ENCODE measurements at places on chromosomes 11 and 22. TPM values are rescaled to one million over a fixed set of nuclear protein-coding genes. Genes with fewer than 3 reads are reported as not detected.

- peak; percentile 33 for DNase-seq
These were observed 452.7 kb upstream of the CCDC179 start for GRCh38 chr11:23313001-23313400.

DNA sequence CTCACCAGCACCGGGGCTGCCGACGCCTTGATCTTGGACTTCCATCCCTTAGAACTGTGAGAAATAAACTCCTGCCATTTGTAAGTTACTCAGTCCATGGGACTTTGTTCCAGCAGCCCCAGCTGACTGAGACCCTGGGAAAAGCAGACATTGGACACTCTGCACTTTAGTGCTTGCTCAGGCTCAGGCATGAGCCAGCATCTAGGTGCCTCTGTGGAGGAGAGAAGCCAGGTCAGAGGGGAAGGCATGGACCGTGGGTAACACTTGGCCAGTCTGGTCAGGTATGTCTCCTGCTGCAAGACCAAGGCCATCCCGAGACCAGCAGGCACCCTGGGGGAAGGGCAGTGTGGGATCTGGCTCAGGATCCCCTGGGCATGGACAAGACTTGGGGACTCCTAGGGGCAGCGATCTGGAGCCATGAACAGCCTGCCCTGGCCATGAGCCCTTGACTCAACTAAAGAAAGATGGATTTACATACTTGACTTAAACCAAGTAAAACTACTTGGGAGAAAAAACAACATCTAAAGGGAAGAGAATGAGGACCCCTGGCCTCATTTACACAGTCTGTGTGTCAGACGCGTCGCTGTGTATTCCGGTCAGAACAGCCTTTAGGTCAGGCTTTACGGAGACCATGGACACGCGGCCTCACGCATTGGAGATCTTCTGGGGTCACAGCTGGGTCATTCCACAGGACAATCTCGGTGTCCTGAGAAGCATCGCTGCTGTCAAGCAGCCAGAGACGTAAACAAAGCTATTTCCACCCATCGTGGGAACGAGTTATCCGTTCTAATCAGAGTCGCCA lies 497.1 kb downstream of the BRD1 start:
- DNase-seq: no peak

DNA sequence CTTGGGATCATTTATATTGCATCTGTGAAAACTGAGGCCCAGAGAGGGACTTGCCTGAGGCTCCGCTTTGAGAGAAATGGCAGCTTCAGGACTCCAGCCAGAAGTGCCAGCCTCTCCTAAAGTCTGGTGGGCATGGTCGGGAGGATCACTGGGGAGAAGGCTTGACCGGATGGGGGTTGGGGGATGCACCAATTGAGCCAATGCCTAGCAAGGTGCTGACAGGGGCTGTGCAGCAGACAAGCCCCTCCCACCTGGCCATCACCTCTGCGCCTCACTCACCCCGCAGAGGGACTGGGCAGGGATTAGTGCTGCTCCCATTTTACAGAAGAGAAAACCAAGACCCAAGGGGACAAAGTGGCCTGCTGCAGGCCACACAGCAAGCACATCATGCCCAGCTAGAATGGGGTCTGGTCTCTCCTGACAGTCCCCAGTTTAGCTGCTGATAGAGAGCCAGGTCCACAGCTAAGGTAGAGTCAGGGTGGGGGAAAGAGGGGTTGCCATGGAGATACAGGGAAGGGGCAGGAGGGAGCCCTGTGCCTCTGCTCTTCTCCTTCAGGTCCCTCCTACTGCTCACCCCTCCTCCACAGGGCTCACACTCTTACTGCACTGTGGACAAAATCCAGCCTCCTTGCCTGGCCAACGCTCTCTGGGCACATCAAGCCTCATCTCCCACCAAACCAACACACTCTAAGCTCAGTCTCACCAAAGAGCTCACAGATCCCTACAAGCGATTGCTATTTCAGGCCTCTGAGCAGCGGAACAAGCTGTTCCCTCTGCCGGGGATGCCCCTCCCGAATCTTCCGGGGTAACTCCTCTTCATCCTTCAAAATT lies 29.5 kb downstream of the TEF start:
- no peak for DNase-seq

DNA sequence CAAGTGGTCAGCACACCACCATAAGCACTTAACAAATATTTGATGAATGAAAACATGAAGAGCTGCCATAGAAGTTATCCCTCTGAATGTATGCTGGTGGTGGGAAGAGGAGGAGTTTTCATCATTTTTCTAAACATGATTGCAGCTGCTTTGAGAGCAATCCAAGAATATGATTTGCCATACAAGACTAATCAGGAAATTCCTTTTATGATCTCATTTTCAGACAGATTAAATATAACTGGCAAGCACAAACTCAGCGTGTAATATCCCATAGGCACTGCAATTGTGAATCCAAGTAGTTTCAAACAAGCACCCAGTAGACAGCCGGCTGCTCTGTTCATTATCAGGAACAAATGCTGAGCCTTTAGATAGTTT lies 505.7 kb upstream of the LUZP2 start:
- peak; percentile 24 for DNase-seq

DNA sequence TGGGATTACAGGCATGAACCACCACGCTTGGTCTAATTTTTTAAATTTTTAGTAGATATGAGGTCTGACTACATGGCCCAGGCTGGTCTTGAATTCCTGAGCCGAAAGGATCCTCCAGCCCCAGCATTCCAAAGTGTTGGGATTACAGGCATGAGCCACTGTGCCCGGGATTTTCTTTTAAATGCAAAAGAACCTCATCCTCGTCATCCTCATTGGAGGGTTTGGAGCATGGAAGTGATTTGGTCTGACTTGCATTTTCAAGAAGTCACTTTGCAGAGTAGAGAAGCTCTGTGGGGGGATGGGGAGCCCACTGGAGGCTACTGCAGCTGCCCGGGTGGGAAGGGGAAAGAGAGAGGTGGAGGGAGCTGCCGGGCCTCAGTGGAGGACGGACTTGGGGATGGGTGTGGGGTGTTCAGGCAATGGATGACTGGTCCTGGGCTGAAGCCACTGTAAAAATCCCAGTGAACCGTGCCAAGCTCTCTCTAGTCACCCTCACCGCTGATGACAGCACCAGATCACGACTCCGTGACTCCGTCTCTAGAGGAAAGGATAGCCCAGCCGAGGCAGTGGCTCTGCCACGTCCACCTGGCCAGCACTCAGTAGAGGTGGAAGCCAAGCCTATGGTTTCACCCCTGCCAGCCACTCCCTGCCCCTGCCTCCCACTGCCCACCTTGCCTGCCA lies 32.8 kb upstream of the SLC22A12 start:
- DNase-seq: no peak

GRCh38 chr11:75170516-75171201 lies 19.8 kb downstream of the SLCO2B1 start:
- DNase-seq: no peak

GRCh38 chr22:21762712-21763581 lies 27.4 kb upstream of the YPEL1 start:
- peak; percentile 34 for DNase-seq

- DNase-seq: peak; percentile 70
These were observed 27.9 kb upstream of the RBMXL2 start for GRCh38 chr11:7060868-7061267.

DNA sequence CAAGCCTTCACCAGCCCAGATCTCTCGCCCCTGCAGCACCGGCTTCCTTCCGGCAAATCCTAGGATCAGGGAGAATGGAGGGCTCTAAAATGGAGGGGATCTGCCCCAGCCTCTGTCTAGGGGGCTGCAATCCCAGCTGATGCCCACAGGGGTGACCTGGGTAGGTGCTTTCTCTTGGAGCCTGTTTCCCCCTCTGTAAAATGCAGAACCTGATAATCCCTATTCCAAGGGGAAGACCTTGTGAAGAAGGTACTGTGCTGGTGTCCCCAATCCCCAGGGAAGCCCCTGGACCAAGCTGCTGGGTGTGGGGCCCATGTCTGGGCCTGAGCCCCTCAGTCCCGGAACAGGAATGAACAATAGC lies 2.8 kb downstream of the EMID1 start:
- DNase-seq: no peak

- DNase-seq: no peak
These were observed 61.1 kb downstream of the CYB5R2 start for GRCh38 chr11:7612056-7612660.

GRCh38 chr22:37675930-37676735 lies 697 bp downstream of the LGALS1 start:
- peak; percentile 96 for DNase-seq

GRCh38 chr11:65506290-65506771 lies 7.5 kb downstream of the MALAT1 start:
- no peak for DNase-seq

GRCh38 chr22:20412474-20413216 lies 18.7 kb downstream of the ZNF74 start:
- no peak for DNase-seq

DNA sequence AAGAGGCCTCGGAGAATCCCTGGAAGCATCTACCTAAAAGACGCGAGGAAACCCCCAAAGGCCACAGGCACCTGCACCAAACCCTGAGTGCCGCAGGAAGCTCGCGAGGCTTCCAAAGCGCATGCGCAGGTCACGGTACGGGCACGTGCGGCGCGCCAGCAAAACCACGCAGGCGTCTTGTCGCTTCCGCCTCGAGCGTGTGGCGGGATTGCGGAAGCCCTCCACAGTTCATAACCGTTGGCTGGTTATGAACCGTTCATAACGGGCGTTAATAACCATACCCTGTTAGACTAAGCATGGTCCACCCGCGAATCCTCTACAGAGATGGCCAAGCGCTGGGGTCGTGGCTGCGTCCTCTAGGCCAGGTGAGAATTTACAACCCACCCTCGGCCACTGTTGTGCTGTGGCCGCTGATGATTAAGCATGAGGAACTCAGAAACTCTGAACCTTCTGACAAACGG lies 46.4 kb downstream of the MORC2 start:
- no peak for DNase-seq

DNA sequence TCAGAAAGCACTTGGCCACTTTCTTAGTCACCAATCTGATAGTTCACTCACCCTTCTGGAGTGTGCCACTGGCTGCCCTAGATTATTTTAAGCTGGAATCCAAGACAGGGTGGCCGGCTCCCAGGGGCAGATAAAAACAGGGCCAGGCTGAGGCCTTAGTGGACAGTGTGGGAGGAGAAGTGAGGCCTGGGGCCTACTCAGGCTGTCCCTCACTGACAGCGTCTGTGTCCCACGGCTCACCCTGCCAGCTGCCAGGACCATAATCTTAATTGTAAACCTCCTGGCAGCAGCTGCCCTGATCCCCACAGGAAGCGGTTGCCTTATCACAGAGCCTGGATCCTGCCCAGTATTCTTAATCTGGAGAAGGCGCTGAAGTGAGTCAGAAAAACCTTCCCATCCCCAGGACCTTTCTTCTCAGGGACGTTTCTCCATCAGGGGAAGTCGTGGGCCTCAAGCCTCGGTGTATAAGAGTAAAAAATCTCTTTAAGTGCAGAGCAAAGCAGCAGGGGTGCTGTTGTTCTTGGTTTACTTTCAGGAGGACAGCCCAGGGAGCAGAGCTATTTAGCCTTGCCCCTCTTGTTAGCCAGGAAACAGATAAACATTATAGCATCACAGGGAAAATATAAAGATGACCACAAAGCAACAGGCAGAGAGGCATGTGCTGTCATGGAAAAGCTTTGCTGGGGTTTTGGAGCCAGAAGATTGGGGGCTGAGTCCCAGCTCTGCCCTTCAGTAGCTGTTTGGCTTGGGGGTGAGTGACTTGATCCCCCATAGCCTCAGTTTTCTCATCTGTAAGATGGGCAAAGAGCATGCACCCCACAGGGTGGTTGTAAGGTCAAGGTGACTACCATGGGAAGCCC lies 39.6 kb downstream of the TSPAN18 start:
- peak; percentile 94 for DNase-seq

DNA sequence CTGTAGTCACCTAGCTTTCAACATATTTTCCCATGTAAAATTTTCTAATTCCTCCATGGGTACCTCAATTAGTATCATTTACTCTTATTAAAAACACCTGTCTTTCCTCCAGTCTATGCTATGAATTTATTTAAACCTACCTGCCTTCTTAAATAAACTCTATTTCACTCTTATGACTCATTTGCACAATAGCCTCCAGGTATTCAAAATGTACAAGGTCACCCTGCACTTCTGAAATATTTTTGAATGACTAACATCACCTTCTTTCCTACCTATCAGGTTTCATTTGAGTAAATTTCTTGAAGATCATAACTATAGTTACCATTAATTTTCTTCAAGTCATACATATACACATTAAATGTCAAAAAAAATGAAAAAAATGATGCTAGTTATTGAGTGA lies 939.7 kb downstream of the DLG2 start:
- DNase-seq: no peak

GRCh38 chr11:74443071-74443864 lies 24.1 kb downstream of the KCNE3 start:
- peak; percentile 43 for DNase-seq

DNA sequence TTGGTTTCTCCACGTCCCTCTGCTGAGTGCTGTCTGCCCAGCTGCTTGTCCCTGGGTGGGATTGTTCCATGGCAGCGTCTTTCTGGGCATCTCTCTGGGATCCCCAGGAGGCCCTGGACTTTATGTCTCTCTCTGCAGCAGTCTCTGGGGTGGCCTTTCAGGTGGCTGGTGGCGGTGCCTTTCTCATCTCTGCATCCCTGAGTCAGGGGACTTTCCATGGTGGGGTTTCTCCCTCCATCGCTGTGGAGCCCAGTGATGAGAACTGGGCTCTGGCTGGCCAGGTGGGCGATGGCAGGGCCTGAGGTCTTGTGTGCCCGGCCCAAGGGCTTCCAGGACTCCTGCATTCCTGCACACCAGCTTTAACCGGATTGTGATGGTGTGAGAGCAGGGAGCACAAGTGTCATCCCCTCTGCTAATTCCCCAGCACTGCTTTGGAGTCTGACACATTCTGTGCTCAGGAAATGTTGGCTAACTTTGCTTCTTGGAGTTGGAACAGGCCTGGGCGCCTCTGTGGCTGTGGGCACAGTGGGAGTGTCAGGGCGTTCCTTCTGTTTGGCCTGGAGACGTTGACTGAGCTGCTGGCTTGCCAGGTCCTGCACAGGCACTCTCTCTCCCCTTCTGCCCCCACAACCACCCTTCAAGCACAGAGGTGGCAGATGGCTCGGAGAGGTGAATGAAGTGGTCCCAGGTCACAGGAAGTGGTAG lies 27.9 kb downstream of the FAM83F start:
- no peak for DNase-seq

DNA sequence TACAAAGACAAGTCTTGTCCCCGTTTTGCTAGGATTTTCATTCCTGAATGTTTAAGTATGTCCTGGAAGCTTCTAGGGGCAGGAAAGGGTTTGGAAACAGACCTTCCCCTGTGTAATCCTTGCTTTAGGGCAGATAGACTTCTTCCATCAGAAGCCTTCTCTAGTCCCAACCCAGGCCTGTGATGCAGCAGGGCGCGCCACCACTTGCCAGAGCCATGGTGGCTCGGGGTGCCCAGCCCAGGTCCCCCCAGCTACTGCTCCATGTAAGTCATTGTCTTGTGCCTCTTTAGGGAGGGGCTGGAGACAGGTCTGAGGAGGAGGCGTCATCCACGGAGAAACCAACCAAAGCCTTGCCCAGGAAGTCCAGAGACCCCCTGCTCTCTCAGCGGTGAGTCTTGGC lies 4.3 kb downstream of the NOL12 start:
- no peak for DNase-seq

SEPTIN3 gene
- not detected for total RNA-seq

TTLL8 gene
- total RNA-seq: not detected

ART5 gene
- 2.4 TPM for total RNA-seq

SF1 gene
- 141 TPM for total RNA-seq

FOLR1 gene
- total RNA-seq: 39.0 TPM

FADS3 gene
- total RNA-seq: 645 TPM

OR8D4 gene
- total RNA-seq: not detected

NLRP14 gene
- total RNA-seq: not detected

All from myocyte (in vitro differentiated cells).